ENCODE measurements at places on chromosomes 5 and 9.

GRCh38 chr9:80931163-80931562, 758.2 kb downstream of the TLE1 start:
- DNase-seq, result no peak

DNA sequence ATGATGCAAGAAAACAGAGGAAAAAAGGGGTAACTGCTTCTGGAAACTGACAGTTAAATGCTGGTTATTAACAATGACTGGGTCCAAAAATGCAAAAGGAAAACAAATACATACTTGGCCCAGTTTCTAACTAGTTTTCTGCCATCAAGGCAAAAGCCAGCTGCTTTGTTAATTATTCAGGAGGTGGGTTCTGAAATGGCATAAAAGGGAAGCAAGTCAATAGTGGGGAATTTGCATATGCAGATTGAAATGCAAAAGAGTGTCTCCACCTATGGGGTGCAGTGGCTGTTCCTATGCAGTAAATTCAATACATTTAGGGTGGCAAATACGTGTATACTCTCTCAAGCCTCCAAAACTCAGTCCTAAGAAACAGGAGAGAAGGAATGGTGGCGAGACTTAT, 33.4 kb downstream of the BARHL1 start:
- DNase-seq, result no peak

DNA sequence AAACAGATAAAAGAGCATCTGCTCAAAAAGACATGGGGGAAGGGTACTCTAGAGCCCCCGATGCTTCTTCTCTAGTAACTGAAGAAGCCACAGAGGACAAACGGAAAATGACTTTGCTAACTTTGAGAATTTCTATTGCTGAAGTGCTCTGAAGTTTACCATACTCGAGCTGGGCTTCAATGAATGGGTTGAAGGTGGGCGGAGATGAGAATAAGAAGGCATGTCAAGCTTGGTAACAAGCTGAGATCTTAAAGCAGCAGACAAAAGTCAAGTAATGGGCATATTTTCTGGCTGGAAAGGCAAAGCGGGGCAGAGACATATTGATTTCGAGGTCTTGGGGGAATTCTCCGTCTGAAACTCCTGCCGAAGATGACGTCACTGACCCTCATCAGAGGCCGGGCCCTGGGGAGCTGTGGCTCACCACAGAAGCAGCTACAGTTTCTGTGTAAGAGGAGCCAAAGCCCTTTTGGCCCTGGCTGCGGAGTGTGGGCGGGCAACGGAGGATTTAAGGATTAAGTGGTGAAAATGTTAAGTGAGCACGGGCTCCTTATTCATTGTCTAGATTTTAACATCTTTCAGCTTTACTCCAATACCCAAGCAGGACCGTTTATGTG, 115.8 kb upstream of the SLIT3 start:
- no peak for DNase-seq

- no peak for DNase-seq
Observed at GRCh38 chr9:113828221-113828620, 47.9 kb upstream of the ZNF618 start.

GRCh38 chr9:31137176-31138160, 1247.0 kb upstream of the ACO1 start:
- no peak for DNase-seq

DNA sequence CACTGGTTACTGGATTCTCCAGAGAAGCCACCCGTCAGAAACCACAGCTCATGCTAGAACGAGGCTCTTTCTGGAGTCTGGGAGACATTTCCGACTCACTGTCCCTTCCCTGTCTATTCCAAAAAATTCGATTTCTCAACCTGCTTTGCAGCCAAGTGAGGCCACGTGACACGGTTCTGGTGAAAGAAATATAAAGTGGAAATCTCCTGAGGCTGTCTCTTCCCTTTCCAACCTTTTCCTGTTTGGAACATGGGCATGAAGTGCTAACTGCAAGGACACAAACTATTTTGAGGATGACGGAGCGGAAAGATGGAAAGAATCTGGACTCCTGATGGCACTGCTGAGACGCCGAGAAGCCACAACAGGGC, 6.1 kb upstream of the PTGS1 start:
- no peak for DNase-seq

DNA sequence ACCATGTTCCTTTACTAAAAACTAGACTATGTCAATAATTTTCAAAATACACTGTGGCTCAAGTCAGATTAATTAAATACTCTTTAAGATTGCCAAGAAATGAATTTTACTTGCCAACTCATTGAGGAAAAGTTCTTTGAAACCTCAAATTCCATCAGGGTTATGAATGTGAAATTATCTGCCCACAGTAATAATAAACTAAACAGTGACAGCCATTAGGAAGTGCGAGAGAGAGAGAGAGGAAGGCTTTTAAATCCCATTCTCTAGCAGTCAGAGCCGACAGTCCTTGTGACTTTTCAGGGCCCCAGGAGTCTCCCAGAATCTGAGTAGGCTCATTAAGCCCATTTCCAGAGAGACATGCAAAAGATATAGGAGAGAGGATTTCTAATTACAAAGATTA, 236.1 kb downstream of the MARCHF11 start:
- no peak for DNase-seq

GRCh38 chr9:109901201-109901600, 121.2 kb downstream of the PALM2AKAP2 start:
- DNase-seq, result no peak

DNA sequence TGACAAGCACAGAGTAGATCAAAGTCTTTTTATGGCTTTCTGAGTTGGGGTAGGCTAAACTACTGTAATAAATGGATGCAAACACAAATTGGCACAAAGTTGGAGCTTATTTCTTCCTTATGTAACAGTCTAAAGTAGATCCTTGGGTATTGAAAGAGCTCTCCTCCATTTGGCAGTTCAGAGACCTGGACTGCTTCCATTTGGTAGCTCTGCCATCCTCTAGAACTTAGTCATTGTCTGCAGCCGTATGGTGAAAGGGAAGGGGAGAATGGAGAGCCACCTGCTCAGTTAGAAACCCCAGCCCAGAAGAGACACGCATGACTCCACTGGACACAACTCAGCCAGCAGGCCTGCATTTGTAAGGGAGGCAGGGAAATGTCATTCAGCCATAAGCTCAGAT, 345.0 kb downstream of the DMAC1 start:
- DNase-seq, result no peak

DNA sequence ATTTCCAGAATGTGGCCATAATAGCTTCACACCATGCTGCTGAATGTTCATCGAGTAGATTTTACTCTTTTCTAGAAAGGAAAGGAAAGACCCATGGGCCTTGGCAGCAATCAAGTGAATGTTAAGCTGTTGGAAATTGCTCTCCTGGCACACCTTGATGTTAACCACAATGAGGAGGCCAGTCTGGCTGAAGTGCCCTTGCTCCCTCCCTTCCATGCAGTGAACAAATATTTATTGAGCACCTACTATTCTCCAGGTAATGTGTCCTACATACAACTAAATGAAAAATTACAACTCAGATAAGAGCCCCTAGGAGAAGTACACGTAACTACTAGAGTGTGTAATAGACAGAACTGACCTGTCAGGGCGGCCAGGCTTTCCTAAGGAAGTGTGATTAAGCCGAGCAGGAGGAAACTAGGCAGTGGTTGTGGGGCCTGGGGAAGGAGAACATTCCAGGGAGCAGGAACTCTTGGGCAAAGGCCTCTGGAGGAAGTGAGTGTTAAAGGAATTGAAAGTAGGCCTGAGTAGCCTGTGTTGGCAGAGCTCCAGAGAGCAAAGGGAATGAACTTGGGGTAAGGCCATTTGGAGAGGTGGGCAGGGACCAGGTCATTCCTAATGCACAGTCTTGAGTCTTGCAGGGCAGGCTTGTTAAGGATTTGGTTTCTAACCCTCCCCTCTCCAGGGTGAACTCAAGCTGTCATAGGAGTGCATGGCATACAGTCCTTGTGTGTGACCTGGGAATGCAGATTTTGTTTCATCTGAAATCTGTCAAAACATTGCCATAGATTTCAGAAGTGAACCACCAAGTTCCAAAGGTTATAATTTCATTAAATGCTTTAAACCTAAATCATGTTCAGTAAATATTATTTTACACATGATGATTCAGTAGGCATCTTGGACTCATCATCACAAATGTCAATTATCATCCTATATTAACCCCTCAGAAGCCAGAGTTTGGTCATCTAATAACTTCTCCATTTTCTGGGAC, 9.0 kb upstream of the ZSWIM6 start:
- DNase-seq, result no peak

DNA sequence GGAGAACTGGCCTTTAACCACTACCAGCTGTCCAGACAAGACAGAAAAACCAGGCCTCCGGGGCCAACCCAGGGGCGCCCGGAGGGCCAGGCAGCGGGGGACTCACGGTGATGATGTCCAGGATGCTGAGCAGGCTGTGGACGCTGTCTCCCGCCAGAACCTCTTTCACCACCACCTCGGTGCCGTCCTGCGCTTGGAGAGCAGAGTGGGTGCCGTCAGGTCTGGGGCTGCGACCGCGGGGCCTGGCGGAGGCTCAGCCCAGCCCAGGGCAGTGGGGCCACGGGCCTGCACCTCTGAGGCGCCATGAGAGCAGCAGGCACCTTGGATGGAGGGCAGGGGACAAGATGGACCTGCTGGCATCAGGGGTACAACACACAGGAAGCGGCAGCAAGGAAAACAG, 9.7 kb downstream of the PNPLA7 start:
- DNase-seq, result no peak

- no peak for DNase-seq
Observed at GRCh38 chr9:111854799-111855198, 41.8 kb upstream of the UGCG start.

- no peak for DNase-seq
Observed at GRCh38 chr9:98180996-98181395, 11.4 kb downstream of the CORO2A start.

GRCh38 chr9:136011703-136012496, 50.7 kb upstream of the UBAC1 start:
- DNase-seq, result no peak

DNA sequence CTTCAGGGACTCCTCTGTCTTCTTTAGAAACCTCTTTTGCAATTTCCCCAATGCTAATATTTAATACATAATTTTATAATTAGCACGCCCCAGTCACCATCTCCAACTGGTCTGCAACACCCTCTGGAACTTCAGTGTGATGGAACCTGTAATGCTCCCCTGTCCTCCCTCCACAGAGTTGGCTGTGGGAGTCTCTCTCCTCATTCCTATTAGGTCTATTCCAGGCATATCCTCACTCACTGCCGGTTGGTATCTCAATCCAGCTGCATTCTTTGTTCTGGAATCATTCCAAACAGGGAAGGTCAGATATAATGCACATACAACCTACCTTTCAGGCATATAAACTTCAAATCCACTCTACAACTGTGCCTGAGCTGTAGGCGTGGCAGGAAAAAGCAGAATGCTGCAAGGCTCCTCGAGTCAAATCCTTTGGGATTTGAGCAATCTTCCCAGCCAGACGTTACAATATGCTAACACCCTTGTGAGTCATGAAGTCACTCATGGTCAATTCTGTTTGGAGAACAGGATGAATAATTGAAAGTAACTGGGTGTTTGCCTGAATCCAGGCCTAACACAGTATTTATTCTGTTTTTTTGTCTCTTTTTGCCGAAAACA, 293.8 kb downstream of the CWC27 start:
- no peak for DNase-seq

DNA sequence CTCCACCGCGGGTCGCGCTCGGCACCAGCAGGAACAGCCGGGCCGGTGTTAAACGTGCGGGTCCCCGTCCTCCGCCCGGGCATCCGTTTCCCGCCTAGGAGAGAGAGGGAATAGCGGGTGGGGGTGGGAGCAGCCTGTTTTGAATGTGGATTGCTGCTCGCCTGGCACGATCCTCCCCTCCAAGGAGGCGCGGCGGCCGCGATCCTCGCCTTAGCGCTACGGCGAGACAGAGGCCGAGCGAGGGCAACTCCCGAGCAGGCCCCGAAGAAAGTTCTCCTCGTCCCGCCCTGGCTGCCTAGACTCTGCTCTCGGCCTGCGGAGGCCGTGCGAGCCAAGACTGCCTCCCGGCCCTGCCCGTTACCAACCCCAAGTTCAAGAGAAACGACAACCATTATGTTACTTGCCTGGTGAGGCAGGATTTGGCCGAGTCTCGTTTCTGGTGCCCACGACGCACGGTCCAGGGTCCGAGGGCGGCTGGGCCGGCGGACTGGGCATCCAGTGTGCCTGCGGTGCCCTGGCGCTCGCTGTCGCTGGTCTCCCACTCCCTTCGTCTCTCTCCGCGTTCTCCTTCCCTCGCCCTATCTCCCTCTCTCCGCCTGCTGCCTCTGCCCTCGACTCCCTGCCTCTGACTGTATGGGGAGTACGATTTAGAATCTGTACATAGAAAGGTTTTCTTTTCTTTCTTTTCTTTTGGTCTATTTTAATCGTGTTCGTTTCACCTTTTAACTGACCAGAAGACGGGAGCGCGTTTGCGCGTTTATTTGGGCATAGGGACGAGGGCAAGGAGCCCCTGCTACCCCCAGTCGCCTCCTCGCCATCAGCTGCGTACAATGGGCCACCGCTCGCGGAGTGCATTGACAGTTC, 724 bp downstream of the NR2F1-AS1 start:
- DNase-seq, result no peak
